ENCODE measurements at places on chromosomes 3 and 15. TPM values are rescaled to one million over a fixed set of nuclear protein-coding genes. Genes with fewer than 3 reads are reported as not detected.
A peak's percentile ranks its signal among the peaks of the same experiment; 100 is the strongest.

CCR8 gene
- total RNA-seq = 10.2 TPM

GOLGA6L4 gene
- 1.7 TPM for total RNA-seq

ADAM10 gene
- total RNA-seq = 93.0 TPM

MESP2 gene
- 0.15 TPM for total RNA-seq

CCDC9B gene
- 0.78 TPM for total RNA-seq

MORC1 gene
- total RNA-seq = 0.11 TPM

DNA sequence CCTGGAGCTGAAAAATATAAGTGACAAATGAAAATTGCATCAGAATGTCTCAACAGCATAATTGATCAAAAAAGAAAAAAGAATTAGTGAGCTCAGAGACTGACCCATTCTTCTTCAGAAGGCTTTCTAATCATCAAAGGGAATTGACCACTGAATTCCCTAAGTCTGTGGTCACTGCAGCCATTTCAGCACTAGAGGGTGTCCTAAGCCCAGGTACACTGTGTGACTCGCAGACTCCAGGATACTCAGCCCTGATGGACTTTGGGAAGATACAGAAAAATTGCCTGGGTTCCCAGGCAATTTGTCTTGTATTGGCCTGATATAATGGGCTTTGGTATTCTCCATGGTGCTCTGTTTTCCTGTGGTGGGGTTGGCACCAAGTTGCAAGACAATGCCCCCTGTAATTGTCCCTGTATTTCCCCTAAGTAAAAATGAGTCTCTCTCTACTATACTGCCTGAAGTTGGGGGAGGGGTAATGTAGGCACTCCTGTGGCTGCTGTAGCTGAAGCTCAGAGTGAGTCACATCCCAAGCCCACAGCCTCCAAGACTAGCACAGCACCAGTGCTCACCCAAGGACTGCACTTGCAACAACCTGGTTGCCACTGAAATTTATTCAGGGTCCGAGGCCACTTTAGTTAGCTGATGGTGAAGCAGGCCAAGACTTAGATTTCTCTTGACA is 256.0 kb upstream of the STAC start:
- ATAC-seq = no peak

GRCh38 chr3:9110316-9110715 is 139.1 kb downstream of the SRGAP3 start:
- no peak for ATAC-seq

GRCh38 chr3:125087768-125088391 is 32.1 kb upstream of the HEG1 start:
- no peak for ATAC-seq

GRCh38 chr3:153274561-153274960 is 112.5 kb downstream of the RAP2B start:
- no peak for ATAC-seq

GRCh38 chr3:31713816-31714215 is 181.1 kb downstream of the STT3B start:
- ATAC-seq = no peak

DNA sequence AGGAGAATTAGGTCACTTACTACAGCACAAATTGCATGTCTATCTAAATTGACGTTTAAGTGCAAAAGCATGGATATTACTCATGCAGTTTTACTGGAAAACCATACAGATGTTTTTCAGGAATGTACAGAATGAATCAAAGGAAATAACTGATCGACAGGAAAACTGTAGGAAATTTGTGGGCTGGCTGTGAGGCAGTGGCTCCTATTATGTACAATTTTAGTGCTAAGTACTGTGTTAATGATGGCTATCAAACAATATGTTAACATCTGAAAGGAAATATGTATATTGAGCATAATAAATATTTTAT is 6.9 kb downstream of the NUDT16 start:
- no peak for ATAC-seq

- no peak for ATAC-seq
These were observed 14.1 kb downstream of the FXR1 start for GRCh38 chr3:180926526-180926925.

- ATAC-seq = no peak
These were observed 16.8 kb downstream of the CGNL1 start for GRCh38 chr15:57393061-57393460.

DNA sequence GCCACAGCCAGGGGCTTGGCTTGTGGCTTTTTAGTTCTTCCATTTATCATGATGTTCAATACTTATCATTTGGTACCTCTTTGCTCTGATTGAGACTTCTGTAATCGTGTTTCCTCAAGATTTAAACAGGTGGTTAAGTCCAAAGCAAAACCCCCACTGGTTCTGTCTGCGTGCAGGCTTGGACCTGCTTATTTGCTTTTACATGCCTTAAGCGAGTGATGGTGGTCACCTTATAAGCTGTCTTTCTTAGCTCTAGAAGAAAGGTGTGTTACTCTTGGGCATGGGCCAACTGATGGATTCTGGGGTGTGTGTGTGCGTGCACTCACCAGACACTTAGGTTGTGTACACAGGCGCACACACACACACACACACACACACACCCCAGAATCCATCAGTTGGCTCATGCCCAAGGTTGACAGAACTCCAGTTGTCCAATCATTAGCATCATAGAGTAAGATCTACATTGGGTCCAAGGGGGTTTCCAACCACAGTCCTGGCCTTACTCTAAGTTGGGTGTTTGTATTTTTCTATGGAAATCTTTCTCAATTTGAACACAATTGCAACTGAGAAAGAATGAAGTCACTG is 1.2 kb downstream of the MYZAP start:
- no peak for ATAC-seq

- no peak for ATAC-seq
These were observed 25.8 kb upstream of the TGM5 start for GRCh38 chr15:43292375-43293078.

DNA sequence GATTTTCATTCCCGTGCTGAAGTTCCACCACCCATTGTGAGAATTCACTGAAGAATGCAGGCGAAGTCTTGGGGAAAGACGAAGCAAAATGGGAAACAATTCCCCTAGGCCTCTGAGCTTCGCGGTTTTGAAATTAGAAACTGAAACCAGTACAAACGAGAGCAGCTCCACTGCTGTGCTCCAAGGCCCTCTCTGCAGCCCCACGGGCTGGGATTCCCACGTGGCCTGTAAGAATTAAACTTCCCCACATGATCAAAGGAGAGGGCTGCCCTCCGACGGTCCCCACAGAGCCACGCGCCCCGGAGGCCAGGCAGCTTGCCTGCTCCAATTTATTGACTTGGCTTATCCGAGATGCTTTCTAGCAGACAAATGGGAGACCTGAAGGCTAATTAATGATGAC is 144.0 kb downstream of the GREM1 start:
- ATAC-seq = peak; percentile 47

DNA sequence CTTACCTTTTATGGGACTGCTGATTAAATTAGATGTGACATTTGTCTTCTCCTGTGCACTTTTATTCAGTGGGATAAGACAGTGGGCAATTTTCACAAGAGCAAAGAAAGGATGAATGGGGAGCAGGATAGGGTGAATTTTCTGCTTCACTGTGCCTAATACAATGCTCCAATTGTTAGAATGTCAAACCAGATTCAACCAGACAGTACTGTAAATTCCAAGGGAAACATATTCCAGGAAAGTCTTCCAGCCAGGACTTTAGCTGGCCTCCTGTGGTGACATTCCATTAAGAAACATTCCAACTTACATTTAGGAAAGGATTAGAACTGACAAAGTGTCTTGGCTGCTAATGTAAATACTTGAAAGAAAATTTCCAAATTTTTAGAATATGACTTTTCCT is 100.1 kb upstream of the PROK2 start:
- no peak for ATAC-seq

GRCh38 chr15:67100801-67101581 is 35.6 kb downstream of the SMAD3 start:
- peak; percentile 76 for ATAC-seq

GRCh38 chr15:98813951-98814350 is 165.6 kb downstream of the IGF1R start:
- ATAC-seq = no peak

DNA sequence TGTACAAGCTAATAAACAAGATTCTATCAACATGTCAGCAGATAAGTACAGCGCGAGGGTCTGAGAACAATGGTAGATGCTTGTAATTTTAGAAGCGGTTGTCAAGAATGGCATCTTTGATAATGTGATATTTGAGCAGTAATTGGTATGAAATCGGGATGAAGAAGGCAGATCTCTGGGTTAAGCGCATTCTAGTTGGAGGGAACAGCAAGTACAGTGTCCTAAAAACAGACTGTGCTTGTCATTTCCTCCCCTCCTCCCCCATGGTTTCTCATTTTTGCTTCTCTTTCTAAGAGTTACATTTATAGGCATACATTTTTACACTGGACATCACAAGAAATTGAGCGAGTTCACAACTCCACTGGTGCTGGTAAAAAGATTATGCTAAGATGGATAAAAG is 23.3 kb downstream of the TGFBR2 start:
- ATAC-seq = peak; percentile 5

DNA sequence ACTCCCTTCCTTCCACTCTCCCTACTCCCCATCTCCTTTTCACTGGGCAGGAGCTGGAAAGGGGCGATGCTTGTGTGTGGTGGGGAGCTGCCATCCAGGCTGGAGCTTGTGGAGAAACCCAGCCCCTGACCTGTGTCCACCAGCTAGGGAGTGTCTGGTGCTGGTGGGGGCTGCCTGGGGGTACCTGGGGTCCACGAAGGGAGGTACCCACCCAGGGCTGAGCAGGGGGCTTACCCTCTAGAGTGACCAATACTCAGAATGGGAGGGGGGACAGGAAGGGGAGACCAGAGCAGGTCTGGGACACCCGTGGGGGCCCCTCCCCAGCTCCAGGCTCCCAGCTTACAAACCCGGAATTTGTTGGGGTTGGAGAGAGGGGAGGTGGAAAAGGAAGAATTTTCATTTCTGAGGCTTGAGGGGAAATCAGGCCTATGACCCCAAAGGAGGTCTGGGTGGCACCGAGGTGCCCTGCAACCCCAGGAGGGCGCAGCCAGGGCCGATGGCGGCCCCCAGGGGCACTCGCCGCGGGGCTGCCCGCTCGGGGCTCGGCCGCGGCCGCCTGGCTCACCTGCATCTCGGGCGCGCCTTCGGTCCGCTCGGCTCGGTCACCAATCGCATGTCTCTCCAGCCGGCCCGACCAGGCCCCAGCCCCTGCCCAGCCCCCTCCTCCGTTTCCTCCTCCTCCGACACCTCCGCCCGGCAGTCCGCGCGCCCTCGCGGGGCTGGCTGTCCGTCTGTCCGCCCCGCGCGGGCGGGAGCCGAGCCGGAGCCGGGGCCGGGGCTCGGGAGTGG is 773 bp downstream of the LINGO1 start:
- ATAC-seq = no peak

GRCh38 chr3:157859541-157859940 is 246.7 kb downstream of the SHOX2 start:
- ATAC-seq = no peak

- no peak for ATAC-seq
These were observed 207.7 kb downstream of the NAALADL2 start for GRCh38 chr3:175066617-175067415.

DNA sequence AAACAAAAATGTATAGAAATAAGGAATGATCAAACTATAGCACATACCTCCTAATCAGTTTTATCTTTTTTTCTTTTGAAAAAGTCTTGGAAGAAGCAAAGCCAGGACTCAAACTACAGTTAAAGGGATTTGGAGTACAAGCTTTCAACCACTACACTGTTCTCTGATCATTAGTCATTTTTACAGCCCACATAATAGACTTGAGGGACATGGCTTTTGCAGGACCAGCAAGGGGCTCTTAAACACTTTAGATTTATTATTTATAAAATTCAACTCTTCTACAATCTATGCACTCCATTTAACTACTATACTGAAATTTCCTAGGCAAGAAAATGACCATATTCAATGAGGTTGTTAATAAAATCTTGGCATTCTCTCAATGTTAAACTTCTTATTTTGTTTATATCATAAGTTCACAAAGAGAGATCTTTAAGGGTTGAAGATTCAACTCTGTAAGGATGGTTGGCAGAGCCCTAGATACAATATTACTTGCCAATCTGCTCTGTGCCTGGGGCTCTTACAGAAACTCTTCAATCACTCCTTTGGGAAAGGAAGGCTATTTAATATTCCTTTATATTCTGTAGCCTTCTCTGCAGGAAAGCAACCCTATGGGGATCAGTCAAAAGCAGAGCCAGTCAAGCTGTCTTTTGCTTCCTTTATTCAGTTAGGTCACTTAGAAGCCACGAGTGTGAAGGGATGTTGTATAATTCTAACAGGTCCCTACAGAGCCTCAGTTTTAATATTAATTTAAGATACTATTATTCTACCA is 557.7 kb upstream of the SGO1 start:
- no peak for ATAC-seq

DNA sequence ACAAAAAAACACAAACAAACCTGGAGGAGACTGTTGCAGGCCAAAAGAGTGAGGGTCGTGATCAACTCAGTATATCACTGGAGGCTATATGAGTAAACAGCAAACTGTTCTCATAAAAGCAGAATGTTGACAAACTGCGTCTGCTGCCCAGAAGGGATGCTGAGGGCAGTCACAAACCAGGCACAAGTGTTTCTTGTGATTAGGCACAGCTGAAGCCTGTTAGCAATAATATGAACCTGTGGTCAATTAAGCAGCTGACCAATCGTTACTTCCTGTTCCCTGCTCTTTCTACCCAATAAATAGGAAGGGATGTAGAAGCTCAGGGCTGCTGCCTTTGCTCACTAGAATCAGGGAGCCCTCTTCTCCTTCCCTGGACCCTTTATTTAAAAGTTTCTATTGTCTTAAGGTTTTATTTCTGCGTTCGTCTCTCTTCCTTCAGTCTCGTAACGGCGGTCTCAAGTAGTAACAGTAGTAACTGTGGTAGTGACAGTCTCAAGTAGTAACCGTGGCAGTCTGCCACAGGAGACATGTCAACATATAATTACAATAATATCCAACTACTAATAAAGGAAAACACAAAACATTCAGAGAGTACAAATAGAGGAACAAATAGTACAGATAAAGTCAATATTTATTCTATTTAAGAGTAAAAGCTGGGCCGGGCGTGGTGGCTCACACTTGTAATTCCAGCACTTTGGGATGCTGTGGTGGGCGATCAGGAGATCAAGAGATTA is 698.4 kb upstream of the CCDC54 start:
- no peak for ATAC-seq

GRCh38 chr15:100928632-100929280 is 9.6 kb downstream of the LRRK1 start:
- ATAC-seq = no peak

- no peak for ATAC-seq
These were observed at the start of gene FGF12 for GRCh38 chr3:192727032-192727847. Gene FGF12, minus strand, starts transcription at chr3:192727541.

Data from activated T-helper 17 cell treated with anti-CD3 and anti-CD28 coated beads, Interleukin-2, amount 50 U/mL, for 72 hours (primary cell).